ENCODE measurements at places on chromosomes 16 and 17.

- DNase-seq = no peak
These were observed 40.1 kb upstream of the LITAF start for GRCh38 chr16:11626657-11627291.

- DNase-seq = no peak
These were observed 671 bp upstream of the FADS6 start for GRCh38 chr17:74893936-74894671.

DNA sequence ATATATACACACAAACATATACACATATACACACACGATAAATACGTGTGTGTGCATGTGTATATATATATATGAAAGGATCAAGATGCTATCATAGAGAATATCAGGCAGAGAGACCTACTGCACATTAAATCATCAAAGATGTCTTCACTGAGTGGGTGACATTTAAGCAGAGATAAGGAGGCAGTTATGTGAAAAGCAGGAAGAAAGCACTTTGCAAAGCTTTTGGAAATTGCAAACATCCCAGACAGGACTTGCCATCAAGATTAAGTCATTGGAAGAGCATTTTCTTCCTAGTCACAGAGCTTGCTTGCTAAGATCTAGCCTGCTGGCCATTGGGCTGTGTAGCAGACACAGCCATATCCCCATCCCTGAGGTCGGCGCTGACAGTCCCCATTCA, 56.4 kb downstream of the VAT1L start:
- DNase-seq = no peak

DNA sequence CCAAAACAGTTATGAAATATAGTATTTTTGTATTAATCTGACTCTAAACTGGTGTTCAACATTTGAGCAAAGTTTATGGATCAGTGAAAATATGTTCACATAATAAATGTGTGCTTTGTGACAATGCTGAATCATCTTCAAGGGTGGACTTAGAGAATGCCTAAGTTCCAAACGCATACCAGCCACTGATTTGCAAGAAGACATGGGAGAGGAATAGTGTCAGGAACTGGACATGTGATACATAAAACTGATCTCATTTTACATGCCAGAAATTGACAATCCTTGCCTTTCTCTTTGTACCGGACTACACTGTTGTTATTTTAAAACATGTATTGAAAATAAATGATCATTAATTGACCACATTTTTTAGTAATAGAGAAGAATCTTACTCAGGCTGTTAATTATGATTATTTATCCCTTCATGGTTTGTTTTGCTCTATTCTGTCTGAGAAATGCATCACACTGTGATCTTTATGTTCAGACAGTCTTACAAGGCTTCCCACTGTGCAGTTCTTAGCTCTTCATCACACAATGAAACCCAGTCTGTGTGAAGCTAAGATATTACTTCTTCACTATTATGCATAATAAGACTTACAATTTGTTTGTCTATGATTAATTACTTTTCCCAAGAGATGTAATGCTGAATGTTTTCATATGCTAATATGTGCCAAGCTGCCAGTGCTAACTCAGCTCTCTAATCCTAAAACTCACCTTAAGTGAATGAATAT, 1180.6 kb upstream of the CDH8 start:
- no peak for DNase-seq

- no peak for DNase-seq
These were observed 52.5 kb upstream of the WSB1 start for GRCh38 chr17:27241346-27241946.

- DNase-seq = no peak
These were observed 1253.7 kb upstream of the CDH8 start for GRCh38 chr16:63289834-63290460.

- no peak for DNase-seq
These were observed 26.0 kb upstream of the C16orf95 start for GRCh38 chr16:87342978-87343752.

DNA sequence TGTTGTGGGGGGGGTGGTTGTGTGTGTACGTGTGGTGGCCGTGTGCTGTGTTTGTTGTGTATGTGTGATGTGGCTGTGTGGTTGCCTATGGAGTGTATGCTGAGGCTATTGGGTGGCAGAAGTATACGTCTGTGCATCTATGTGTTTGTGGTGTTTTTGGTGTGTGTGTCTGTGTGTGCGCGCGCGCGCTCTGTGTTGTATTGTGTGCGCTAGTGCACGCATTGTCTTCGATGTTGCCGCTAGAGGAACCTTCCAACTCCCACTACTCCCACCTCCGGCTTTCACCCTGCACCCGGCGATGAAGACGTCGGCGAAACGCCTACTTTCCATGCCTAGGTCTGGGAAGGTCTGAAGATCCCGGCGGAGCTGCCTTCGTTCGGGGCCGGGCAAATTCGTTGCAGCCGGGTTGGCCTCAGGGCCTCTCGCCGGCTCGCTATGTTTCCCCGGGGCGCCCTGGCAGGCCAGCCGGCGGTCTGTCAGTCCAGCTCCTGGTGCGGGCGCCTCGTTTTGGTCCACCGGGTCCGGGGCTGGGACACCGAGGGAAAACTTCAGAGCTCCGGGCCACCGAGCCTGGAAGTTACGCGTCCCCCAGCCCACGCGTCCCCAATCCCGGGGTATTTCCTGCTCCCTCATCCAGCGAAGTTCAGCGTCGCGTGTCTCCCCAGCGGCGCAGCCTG, 5.2 kb upstream of the DLX4 start:
- DNase-seq = no peak

GRCh38 chr16:57163842-57164241, 22.0 kb downstream of the PSME3IP1 start:
- no peak for DNase-seq

DNA sequence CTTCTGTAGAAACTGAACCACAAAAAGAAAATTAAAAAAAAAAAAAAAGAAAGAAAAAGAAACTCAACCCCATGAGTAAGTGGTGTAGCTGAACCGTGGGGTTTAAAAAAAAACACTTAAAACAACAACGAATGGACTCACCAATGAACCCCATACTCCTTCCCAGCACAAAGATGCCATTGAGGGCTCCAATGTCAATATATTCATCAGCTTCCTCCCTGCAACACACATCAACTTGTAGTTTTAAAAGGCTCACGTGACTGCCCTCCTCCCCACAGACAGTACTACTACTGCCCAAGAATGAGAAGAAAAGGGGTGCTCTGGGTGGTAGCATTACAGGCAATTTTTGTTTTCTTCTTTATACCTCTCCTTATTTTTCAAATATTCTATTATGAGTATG, 3.3 kb upstream of the KLHL11 start:
- DNase-seq = no peak

- no peak for DNase-seq
These were observed 47.8 kb downstream of the PDPK1 start for GRCh38 chr16:2585651-2586081.

GRCh38 chr17:57234061-57234738, 22.1 kb upstream of the MSI2 start:
- no peak for DNase-seq

DNA sequence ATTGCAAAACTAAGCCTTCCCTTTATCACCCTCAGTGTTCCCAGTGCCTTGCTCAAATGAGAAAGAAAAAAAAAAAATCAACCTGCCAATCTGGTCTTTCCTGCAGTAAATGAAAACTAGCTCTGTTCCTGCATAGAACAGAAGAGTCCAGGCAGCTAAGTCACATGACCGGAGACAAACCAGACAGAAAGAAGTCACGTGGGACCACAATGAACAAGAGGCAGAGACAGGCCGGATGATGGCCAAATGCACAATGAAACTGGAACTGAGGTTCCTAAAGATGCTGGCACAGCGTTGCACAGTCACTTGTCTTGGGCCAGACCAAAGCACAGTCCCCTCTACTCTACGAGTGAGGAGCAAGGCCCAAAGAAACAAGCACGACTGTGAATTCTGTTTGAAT, 172.5 kb downstream of the GRIN2A start:
- no peak for DNase-seq

Measured in GM12864 (cell line).